ENCODE measurements at places on chromosomes 7 and 10.

GRCh38 chr7:64277630-64278029 is 36.1 kb upstream of the ZNF736 start:
- DNase-seq, result no peak

DNA sequence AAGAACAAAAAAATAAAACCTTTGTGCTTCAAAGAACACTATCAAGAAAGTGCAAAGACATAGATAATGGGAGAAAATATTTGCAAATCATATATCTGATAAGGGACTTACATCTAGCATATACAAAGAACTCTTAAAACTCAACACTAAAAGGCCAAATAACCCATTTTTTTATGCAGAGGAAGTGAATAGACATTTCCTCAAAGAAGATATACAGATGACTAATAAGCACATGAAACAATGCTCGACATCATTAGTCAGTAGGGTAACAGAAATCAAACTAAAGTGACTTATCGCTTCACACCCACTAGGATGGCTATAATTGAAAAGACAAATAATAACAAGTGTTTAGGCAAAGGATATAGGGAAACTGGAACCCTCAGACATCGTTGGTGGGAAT is 78.0 kb downstream of the MALSU1 start:
- DNase-seq, result no peak

- no peak for DNase-seq
These were observed 26.5 kb upstream of the GSAP start for GRCh38 chr7:77442636-77443035.

DNA sequence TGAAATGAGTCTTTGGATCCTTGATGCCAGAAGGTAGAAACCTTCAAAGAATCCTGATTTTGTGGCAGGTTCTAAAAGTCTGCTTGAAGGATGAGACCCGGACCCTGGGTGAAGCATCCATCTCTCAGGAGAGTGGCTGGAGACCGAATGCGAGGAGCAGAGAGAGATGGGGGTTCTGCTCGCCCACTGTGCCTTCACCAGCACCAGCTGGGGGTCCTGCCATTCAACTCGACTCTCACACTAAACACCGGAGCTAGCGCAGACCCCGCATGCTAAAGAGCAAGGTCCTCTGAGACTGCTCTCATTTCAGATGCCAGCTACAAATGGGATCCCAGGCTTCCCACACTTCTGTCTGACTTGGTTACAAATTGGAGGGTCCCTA is 218.4 kb downstream of the GLRX3 start:
- no peak for DNase-seq

GRCh38 chr7:14776266-14776665 is 126.3 kb downstream of the DGKB start:
- DNase-seq, result no peak

- DNase-seq, result no peak
These were observed 117.0 kb downstream of the ADCY1 start for GRCh38 chr7:45691155-45691656.

- DNase-seq, result no peak
These were observed 61.7 kb downstream of the PALD1 start for GRCh38 chr10:70540089-70540788.

DNA sequence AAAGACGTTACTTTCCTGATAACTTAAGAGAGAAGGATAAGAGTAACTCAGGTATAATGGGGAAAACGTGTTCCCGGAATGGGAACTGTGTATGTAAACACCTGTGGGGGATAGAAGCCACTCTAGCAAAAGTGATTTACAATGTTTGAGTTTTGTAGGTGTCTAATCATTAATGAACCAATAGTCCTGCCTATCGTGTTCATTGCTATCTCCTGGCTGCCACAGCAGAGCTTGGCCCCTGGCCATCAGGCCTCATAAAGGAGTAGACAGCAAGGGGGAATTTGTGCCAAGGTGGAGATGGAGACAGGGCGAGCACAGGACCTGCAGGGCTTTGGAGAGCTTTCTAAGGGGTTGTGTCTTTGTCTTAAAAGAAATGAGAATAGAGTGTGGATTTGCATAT is 102.1 kb downstream of the GAD2 start:
- DNase-seq, result no peak

GRCh38 chr10:30057421-30057841 is 2.0 kb downstream of the JCAD start:
- DNase-seq, result no peak

GRCh38 chr7:8761731-8762130 is 328.3 kb downstream of the NXPH1 start:
- no peak for DNase-seq

DNA sequence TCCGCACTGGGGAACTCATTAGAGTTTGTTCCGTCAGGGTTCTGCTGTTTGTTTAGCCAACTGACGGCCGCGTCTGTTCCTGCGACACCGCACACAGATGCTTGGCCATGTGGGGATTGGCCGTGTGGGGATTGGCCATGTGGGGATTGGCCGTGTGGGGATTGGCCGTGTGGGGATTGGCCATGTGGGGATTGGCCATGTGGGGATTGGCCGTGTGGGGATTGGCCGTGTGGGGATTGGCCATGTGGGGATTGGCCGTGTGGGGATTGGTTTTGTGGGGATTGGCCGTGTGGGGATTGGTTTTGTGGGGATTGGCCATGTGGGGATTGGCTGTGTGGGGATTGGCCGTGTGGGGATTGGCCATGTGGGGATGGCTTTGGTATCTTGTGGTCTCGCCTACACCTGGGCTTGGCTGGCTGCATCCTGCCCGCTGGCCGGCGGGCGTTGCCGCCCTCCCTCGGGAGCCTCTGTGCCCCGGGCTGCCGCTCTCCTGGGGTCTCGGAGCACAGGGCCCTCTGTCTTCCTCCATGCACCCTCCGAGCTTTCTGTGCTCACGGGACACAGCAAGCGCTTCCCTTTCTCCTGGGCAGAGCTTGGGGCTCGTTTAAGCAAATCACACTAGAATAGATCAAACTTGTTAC is 62.5 kb downstream of the NKX6-2 start:
- no peak for DNase-seq

DNA sequence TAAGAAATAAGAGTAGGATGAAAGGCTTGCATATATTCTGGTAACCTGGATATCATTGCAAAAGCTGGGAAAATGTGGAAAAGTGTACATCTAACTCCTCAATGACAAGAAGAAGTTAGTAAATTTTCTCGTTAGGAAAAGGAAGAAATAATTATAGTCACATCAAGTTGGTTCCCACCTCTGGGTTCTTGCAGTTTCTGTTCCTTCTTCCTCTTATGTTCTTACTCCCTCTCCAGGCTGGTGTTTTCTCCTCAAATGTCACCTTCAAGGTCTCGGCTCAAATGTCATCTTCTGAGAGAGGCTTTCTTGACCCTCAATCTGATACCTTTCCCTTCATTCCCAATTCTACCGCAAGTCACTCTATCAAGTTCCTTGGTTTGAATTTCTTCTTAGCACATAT is 64.4 kb downstream of the ENTPD1 start:
- DNase-seq, result no peak
